ENCODE measurements at places on chromosomes 5 and 9. TPM values are rescaled to one million over a fixed set of nuclear protein-coding genes. Genes with fewer than 3 reads are reported as not detected.

AQP7 gene
- total RNA-seq: not detected

CARD9 gene
- total RNA-seq: 2.9 TPM

PCDHA1 gene
- under 0.01 TPM for total RNA-seq

GMCL2 gene
- not detected for total RNA-seq

RBM27 gene
- 30.8 TPM for total RNA-seq

BTNL3 gene
- not detected for total RNA-seq

PCDHB16 gene
- total RNA-seq: 0.81 TPM

HRCT1 gene
- not detected for total RNA-seq

CCDC171 gene
- total RNA-seq: 2.4 TPM

All from hair follicle dermal papilla cell (primary cell).